ENCODE measurements at places on chromosomes 4 and X.

DNA sequence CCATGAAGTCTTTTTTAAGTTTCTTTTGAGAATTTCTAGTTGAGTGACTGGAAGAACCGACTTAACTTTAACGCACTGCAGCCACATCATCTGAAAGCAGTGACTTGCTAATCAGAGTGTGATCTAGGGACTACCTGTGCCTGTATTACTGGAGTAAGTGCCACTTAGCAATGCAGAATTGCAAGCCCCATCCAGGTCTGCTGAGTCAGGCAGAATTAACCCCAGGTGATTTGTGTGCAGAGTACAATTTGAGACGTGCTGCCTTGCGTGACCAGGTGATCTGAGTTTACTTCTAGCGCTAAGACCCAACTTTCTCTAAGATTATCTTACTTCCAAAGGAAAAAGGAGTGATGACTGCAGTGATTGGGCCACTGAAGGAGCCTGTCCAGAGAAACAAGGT, 85.3 kb downstream of the CLCN4 start:
- DNase-seq = no peak

- no peak for DNase-seq
Observed at GRCh38 chrX:146934256-146934655, 119.7 kb upstream of the CXorf51A start.

DNA sequence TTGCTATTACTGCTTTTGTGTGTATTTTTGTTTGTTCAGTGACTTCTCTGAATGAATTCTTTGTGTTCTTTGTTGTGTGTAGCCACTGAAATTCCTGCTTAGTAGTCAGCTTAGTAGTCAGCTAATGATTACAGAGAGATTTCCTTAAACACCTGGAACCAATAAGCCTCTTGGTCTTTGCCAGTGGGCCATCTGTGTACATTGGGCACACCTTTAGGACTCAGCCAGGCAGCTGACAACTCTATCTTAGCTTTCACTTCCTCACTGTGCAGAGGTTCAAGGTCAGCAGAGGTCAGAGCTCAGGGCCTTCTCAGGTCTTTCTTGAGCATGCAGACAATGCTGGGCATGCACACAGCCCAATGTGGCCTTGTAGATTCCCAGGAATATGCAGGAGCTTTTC, 59.3 kb downstream of the RWDD4 start:
- DNase-seq = no peak

- no peak for DNase-seq
Observed at GRCh38 chr4:76751612-76752343, 146.2 kb downstream of the SOWAHB start.

DNA sequence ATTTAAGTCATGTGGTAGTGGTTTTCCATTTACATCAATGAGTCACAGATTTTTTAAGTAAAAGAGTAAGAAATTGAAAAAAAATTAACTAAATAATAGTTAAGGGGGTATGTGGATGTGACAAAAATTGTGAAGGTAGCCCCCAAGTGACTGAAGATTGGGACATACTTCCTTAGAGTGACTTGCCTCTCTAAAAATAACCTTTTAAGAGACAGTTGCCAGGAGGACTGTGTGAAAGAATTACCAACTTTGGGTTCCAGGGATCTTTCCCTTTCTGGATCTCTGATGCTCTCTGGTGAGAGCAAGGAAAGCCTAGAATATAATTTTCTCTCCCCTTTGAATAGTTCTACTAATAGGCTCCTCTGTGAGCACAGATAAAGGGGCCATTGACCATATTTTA, 42.7 kb downstream of the NHSL2 start:
- no peak for DNase-seq

GRCh38 chr4:79682161-79682560, 274.1 kb upstream of the GK2 start:
- no peak for DNase-seq

DNA sequence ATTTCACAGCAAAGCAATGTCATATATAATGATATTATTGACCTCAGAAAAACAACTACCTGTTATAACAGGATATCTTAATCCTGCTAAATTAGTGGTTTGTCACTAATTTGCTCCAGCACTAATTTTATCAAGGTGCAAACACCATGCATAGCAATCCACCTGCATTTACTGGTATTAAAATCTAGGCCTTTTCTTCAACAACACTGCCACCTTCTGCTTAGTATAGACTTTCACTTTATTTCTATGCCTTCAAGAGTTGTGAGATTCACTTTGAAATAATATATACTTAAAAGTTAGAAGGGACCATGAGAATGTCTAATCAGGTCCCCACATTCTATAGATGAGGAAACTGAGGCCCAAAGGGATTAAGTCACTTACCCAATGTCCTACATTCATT, 82.1 kb upstream of the IQCM start:
- DNase-seq = peak; percentile 20

GRCh38 chr4:176850436-176850835, 57.7 kb upstream of the VEGFC start:
- no peak for DNase-seq

DNA sequence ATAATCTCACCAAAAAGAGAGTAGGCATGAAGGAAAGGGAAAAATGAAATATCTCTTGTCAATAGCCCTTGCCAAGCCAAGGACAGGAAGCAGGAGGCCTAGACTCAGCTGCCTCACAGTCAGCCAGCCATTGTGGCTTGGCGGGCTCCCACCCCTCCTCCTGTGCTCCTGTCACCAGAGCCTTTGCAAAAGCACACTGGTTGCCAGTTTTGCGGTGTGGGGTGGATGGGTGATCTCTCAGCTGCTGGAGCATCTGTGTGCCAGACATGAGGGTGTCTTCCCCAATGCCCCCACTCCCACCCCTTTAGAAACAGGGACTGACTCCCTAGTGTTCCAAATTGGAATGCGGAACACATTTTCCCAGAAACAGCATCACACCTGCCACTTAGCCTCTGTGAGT, 26.1 kb downstream of the ARHGEF6 start:
- DNase-seq = peak; percentile 80

DNA sequence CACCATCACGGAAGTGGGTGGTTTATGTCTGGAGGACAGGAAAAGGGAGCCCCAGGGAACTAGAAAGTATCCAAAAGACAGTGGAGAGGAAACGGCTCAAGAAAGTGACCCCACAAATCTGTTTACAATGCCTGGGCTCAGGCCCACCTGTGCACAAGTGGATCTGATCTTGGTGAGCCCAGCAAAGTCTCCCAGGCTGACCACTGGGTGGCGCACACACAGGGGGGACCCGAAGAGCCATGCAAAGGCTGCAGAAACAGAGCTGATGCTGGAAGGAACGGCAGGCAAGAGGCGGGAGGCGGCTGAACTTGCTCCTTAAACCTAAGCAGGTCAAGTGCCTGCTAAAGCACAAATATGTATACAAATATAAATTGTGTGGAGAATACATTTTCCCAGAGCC, 9.6 kb downstream of the HAUS7 start:
- DNase-seq = peak; percentile 36

DNA sequence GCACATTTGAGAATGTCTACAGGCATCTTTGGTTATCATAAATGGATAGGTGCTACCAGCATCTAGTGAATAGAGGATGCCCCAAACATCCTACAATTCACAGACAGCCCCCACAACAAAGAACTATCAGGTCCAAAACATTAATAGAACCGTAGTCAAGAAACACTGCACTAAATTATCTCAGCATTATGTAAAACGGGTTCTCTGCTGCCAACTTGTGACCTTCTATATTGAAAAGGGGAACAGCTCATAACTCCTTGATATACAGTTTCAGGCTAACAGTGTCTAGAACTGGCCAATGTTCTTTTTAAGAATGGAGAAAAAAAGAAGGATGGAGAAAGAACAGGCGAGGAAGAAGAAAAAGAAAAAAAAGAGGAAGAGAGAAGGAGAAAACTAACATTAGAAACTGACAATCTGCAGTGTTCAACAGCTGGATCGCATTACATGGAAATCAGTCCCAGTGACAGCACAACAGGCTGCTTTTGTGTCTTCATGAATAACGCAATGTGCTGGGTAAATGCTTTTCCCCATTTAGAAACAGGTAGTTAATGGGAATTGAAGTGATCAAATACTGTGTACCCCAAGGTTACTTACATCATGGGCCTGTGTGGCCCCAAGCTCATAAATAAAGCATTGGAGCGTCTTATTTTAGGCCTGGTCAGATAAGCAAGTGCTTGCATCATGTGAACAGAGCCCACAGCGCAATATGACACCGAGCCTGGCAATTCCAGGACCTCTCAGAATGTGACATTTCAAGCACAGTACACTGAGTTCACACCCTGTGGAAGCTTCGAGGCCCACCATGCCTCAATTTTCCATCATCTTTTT, 339.5 kb downstream of the DHX15 start:
- DNase-seq = peak; percentile 6

- no peak for DNase-seq
Observed at GRCh38 chr4:24632011-24632410, 47.7 kb upstream of the DHX15 start.

DNA sequence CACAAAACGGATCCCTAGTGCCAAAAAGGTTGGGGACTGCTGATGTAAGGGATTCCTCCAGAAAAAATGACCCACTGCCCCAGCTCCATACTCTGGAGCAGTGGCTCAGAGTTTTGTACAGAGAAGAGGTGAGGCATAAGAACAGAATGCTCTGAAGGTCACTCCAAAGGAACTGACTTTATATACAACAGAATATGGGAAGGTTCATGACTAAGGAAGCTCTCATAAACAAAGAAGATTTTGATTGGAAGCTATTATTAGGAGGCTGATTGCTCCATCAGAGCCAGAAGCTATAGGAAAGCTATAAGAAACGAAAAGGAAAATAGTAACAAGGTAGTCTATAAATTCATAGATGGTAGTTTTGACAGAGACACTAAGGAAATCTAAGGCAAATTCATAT, 203.1 kb downstream of the SLC7A11 start:
- DNase-seq = peak; percentile 16

- DNase-seq = no peak
Observed at GRCh38 chr4:17009871-17010367, 111.5 kb upstream of the LDB2 start.

GRCh38 chrX:107135049-107135964, 16.7 kb upstream of the RBM41 start:
- peak; percentile 33 for DNase-seq

DNA sequence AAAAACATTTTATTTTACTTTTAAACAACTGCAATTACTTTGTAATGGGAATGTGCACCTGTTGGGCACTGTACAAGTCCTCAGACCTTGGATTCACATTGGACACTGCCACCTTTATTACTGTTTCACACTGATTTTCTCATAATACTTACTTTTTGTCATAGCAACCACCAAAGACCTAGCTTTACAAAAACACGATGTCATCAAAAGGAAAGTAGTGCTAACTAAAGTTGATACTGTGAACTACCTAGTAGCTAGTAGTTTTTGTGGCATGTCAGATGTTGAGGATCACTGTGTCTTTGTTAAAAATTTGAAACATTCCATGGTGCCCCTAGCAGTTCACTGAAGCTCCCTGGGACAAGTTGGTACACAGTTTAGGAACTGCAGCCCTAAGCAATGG, 62.9 kb upstream of the HOPX start:
- DNase-seq = no peak

- DNase-seq = no peak
Observed at GRCh38 chrX:153614818-153615217, 15.9 kb upstream of the CCNQ start.

GRCh38 chr4:1984406-1985191, 24.2 kb downstream of the NELFA start:
- DNase-seq = no peak

GRCh38 chrX:120377715-120378114, 15.8 kb downstream of the ATP1B4 start:
- DNase-seq = no peak

- DNase-seq = no peak
Observed at GRCh38 chr4:33711826-33712225, 2532.5 kb downstream of the ARAP2 start.

- DNase-seq = no peak
Observed at GRCh38 chr4:3865986-3866812, 100.0 kb downstream of the ADRA2C start.

GRCh38 chr4:151753056-151753455, 7.8 kb downstream of the GATB start:
- no peak for DNase-seq

- DNase-seq = peak; percentile 58
Observed at GRCh38 chr4:88705805-88706492, 8.3 kb upstream of the NAP1L5 start.

- no peak for DNase-seq
Observed at GRCh38 chr4:186657764-186658163, 65.9 kb downstream of the FAT1 start.

- DNase-seq = peak; percentile 40
Observed at GRCh38 chrX:103211012-103211715, 3.7 kb upstream of the BEX4 start.

GRCh38 chr4:148443512-148444295, 1.5 kb upstream of the NR3C2 start:
- no peak for DNase-seq

DNA sequence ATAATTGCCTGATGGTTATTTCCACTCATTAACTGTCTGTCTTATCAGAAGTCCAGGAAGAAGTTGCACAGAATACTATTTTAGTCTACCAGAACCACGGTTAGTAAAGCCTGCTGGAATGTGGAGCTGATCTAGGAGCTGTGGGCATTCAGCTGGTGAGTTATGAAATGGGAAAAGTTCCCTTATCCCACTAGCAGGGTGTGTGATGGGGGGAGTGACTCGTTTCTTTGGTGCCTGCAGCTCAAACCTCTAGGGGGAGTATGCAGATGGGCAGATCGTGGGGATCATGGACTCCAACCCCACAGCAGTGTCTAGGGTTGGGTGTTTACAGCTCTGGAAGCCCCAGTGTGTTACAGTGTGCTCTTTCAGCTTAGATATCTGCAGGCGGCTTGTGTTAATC, 305.7 kb upstream of the BOD1L1 start:
- peak; percentile 61 for DNase-seq

DNA sequence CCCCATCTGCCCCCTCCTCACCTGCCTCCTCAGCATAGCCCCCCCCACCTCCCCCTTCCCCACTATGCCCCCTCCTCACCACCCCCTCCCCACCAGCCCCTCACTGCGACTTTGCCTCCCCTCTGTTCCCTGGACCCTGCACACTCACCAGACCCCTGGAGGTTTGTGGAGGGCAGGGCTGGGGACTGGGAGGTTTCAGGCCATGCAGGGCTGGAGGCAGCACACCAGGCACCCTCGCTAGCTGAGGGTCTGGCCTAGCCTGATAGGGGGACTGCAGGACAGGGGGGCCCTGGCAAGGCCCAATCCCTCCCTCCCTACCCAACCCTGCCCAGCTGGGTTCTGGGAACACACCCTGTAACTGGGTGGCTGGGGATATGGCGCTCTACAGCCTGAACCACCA, 28.0 kb downstream of the TACC3 start:
- DNase-seq = no peak

DNA sequence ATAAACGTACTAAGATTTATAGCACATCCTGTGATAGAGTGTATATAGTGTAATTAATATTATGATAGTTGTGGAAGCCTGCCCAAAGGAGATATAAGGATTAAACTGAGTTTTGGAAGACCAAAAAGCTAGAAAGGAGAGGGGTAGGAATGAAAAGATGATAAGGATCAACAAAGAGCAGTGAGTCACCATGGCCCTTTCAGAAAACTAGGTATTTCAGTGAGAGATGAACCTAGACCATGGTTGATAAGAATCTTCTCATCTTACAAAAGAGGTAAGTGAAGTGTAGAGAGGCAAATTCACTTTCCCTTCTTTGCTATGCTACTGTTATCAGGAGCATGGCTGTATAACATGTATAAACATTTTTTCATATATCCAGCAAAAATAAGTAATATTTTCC, 133.8 kb upstream of the PLAC1 start:
- DNase-seq = no peak
